ENCODE measurements at places on chromosomes 6 and 20.

DNA sequence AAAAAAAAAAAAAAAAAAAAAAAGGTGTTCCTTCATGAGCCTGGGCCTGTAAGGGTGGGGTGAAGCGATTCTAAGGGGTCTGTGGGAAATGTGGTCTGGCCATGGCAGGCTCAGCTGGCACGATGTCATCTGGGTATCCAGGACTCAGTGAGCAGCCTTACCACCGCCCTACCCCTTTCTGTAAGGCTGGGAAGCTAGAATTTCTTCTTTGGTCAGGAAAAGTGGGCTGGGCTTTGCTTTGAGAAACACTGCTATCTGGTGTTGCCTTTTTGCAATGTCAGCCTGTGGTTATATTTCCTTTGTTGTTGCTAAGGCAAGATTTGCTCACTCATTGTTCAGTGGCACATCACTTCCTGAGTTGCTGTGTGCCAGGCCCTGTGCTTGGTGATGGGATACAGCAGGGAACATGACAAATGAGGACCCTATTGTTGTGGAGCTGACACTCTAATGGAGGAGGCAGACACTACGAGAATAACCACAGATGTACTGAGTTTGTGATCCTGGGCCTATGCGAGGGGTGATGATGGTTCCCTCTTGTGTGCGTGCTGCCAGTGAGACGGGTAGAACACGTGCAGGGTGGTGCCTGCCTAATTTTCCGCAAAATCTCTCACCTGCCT lies 45.9 kb upstream of the ZNFX1 start:
- DNase-seq, result no peak

DNA sequence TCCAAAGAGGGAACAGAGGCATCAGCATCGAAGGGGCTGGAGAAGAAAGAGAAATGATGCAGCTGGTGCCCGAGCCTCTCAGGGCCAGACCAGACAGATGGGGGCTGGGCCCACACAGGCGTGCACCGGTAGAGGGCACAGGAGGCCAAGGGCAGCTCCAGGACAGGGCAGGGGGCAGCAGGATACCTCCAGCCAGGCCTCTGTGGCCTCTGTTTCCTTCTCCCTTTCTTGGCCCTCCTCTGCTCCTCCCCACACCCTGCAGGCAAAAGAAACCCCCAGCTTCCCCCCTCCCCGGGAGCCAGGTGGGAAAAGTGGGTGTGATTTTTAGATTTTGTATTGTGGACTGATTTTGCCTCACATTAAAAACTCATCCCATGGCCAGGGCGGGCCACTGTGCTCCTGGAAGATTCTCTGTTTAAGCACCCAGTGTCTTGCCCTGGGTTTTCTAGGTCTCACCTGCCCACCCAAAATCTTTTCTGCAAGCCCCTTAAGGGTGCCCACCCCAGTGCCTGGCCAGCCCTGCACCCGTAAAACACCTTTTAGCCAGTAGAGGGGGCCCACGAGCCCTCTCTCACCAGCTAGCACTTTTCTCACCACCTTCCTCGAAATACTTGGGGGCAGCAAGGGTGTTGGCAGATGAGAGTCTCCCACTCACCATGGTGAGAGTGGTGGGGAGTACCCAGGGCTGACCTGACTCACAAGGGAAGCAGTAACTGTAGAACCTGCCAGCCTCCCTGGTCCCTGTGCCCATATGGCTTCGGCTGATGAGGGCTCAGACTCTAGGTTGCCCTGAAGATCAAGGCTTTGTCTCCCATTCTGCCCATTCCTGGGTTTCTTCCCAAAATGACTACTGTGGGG lies 35.7 kb upstream of the ID1 start:
- peak; percentile 40 for DNase-seq

DNA sequence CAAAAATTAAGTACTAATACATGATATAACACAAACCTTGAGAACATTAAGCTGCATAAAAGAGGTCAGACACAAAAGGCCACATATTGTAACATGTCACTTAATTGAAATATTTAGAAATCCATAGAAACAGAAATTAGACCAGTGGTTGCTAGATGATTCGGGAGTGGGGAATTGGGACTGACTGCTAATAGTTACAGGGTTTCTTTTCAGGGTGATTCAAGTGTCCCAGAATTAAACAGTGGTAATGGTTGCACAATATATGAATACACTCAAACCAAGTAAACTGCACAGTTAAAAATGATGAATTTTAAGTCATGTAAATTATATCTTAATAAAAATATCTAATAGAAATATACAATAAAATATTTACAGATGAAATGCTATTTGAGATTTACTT lies 174.5 kb downstream of the WDR27 start:
- DNase-seq, result no peak

DNA sequence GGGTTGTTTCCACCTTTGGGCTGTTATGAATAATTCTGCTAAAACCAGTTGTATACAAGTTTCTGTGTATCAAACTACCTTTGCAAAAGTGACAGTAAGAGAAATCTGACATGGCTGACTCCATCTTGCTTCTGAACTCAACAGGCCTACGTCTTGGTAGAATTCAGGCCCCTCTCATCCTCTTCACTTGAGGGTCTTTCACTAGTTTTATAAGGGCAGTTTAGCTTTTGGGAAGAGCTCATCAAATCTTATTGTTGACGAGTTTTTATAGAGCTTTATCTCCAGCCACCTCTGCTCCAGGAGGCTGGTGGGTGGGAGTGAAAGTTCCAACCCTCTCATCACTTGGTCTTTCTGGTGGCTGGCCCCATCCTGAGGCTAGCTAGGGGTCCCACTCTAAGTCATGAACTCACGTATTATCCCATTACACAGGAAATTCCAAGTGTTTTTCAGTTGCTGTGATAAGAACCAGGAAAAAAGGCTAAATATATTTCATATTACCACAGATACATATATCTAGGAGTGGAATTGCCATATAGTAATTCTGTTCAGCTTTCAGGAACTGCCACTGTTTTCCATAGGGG lies 11.6 kb downstream of the SNRPB start:
- DNase-seq, result no peak

DNA sequence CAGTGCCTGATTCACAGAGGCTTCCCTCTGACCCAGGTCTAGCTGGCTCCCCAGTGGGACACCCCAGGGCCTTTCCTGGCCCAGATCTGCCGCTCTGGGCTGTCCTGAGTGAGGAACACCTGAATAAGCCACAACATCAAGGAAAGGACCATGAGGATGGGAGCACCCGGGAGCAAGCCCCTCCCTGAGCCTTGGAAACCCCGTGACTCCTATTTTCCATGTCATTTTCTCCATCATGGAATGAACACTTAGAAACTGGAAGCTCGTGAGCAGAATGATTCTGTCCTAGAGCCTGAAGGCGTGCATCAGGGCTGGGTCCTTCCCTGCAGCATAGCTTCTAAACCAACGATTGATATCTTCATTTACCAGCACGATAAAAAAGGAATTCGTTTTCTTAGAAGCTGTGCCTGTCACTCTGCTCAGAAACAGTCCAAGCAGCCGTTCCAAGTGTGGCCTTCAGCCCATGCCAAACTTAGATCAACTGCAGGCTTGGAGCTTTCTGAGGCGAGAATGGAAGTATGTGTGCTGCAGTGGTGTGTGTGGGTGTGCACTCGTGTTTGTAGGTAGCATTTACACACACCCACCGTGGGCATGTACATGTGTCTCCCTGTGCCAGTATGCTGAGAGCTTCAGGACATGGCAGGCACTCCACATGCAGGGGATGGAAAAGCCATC lies 83.2 kb upstream of the FOXC1 start:
- DNase-seq, result peak; percentile 13

GRCh38 chr6:55496201-55496600 lies 82.8 kb downstream of the HMGCLL1 start:
- no peak for DNase-seq

- DNase-seq, result no peak
These were observed 6.7 kb upstream of the SYNJ2 start for GRCh38 chr6:157974967-157975366.
